ENCODE measurements at places on chromosomes 4 and X. TPM values are rescaled to one million over a fixed set of nuclear protein-coding genes. Genes with fewer than 3 reads are reported as not detected.
A peak's percentile ranks its signal among the peaks of the same experiment; 100 is the strongest.

The HSPA4L gene
- 8.5 TPM for total RNA-seq

The SLITRK4 gene
- total RNA-seq: 0.99 TPM

The NPY2R gene
- total RNA-seq: not detected

The NEUROG2 gene
- total RNA-seq: not detected

The TMEM150C gene
- total RNA-seq: 1.2 TPM

GRCh38 chr4:182839256-182839655 lies 77.9 kb downstream of the DCTD start:
- no peak for DNase-seq

DNA sequence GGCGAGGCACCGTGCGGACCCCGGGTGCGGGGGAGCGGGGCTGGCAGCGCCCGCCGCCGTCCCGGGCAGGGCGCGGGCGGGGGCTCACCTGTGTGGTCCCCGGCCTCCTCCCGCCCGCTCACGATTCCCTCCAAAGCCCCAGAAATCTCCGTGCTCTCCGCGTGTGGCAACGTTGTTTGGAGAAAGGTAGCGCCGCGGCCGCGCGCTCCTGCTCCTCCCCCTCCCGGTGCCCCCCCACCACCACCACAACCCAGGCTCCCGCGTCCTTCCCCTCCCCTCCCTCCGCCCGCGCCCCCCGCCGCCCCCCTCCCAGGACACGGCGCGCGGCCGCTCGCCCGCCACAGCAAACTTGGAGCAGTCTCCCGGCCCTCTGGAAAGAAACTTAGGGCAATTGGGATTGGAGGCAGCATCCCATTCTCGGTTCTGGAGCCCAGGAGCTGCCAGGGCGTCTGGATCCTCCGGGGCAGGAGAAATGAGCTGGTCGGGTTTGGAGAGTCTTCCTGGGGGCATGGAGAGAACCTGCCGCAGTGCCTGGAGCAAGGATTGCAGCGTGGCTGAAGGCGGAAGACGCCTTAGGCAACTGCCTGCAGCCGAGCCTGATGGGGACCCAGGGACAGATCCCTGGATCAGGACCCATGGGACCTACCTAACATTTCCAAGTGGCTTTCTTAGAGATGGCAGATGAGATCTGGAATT lies 855 bp downstream of the KLF3 start:
- peak; percentile 63 for DNase-seq

DNA sequence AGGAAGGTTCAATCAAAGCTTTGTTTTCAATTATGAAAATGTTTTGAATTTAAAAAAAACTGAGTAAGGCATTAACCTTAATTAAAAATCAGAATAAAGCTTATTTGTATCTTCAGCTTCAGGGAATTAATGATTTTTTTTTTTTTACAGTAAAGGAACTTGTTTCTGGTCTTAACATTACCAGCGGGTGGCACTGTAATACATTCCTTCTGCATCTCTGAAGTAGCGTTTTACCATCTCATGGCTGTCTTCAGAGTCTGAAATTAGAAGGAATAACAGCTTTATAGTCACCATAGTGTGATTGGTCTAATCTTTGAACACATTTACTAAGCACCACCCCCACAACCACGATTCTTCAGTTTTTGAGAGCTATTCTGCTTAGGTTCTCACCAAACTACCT lies 102.6 kb downstream of the IL1RAPL2 start:
- peak; percentile 39 for DNase-seq

GRCh38 chr4:146646593-146647325 lies 8.1 kb downstream of the POU4F2 start:
- DNase-seq: no peak

GRCh38 chr4:88865046-88865445 lies 167.4 kb upstream of the NAP1L5 start:
- DNase-seq: peak; percentile 37

- peak; percentile 14 for DNase-seq
These were observed 71.7 kb downstream of the NYX start for GRCh38 chrX:41518841-41519220.

- peak; percentile 27 for DNase-seq
These were observed 2.2 kb downstream of the SLAIN2 start for GRCh38 chr4:48343551-48343950.

Data from fibroblast of lung (primary cell).